NCI-H1092 treated with DMSO at 0.1 percent for 48 hours (cell line): ENCODE measurements at places on chromosomes 3 and 15.

DNA sequence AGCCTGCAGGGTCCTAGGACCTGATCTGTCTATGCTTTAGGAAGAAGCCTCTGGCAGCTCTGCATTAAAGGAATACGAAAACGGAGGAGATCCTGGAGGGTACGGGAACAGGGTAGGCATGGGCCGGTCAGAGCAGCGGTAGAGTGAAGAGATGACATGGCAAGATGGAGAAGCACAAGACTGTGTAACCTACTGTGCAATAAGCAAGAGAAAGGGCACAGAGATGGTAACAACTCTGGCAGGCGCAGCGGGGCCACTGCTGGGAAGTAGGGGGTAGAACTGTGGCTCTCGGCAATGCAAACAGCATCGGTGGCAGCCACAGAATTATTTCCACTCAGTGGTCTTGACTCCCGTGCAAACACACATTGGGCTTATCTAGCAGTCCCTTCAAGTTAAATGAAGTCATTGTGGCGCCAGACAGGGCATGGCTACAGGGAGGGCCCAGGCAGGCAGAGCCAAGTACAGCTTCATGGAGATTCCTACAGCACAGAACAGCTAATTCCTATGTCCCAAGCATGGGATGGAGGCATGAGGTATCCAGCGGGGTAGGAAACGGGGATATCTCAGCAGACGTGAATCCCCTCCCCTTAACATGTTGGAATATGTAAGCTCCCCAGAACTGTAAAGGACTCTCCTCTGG lies 28.8 kb downstream of the WHAMM start:
- no peak for DNase-seq

DNA sequence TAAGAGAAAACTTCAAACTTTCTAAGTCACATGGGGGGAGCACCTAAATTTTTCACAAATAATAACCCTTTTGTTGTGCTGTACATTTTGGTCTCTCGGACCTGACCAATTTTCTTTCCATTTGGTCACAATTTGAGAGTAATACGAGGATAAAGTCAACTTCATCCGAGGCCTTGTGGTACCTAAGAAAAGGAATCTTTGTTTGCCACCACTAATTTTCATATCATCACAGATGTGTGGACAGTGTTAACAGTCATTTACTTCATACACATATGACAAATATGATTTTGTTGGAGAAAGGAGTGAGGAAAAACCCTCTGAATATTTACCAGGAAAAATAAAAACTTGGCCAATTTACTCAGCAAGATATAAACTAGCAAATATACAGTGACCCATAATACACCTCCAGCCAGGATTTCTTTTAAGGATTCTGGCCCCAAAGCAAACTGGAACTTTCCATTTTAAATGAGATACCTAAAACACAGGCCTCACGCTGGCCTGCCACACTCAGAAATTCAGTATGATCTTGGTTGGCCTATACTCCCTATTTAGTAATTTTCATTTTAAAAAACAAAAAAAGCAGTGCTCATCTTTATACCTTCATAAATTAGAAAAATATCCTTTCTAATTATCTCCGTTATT lies 40.7 kb downstream of the VGLL4 start:
- no peak for DNase-seq

DNA sequence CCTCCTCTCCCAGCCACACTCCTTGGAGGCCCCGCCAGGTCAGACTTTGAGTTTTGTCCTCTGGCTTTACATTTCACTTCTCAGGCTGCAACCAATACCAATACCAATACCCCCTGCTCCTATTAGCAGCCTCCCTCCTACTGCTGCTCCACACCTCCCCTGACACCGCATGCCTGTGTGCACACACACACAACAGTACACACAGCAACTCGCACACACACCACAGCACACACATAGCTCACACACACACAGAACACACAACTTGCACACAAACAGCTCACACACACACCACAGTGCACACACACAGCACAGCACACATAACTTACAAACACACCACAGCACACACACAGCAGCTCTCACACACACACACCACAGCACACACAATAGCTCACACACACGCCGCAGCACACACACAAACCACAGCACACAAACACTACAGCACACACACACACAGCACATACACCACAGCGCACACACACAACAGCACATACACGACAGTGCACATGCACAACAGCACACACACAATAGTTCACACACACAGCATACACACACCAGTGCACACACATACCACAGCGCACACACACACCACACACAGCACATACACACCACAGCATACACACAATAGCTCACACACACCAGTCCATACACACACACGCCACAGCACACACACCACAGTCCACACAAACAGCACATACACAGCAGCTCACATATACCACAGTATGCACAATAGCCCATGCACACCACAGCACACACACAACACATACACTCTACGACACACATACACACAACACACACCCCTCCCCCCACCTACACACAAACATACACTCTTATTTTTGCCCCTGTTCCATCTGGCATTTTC lies 204.7 kb downstream of the UACA start:
- DNase-seq = no peak

DNA sequence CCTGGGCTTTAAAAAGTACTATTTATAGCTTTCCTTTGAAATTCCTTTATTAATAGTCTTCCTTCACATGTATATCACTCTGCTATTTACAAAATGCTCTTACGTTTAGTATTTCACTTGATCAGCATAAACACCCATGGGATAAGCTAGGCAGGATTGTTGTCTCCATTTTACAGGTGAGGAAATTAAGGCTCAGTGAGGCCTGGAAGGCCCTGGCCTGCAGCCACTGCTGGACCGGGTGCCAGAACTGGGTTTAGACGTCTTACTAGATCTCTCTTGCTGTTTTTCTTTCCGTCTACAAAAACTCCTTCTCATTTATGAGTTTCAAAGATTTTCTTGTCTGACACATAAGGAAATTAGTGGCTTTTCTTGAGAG lies 236.4 kb downstream of the LPP start:
- no peak for DNase-seq
